ENCODE measurements at places on chromosomes 16 and 17.

DNA sequence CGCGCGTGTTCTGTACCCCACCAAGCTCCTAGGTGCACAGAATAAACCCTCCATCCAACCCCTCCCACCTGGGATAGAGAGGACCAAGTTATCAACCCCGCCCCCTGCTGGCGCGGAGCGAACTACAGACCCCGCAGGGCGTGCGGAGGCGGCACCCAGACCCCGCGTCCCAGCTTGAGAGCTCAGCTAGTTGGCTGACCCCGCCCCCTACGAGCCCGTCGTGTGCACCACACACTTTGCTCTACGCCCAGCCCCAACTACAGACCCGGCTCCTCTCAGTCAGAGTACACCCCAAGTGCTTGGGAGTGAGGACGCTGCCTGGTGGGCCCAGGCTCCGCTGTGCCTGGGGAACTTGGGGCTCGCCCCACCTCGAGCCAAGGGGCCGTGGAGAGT is 1.5 kb downstream of the GRIN2A start:
- DNase-seq: peak; percentile 91

- DNase-seq: no peak
These were observed 1.1 kb downstream of the PARN start for GRCh38 chr16:14628806-14629611.

- DNase-seq: no peak
These were observed 29.8 kb upstream of the LCMT1 start for GRCh38 chr16:25081702-25082101.

DNA sequence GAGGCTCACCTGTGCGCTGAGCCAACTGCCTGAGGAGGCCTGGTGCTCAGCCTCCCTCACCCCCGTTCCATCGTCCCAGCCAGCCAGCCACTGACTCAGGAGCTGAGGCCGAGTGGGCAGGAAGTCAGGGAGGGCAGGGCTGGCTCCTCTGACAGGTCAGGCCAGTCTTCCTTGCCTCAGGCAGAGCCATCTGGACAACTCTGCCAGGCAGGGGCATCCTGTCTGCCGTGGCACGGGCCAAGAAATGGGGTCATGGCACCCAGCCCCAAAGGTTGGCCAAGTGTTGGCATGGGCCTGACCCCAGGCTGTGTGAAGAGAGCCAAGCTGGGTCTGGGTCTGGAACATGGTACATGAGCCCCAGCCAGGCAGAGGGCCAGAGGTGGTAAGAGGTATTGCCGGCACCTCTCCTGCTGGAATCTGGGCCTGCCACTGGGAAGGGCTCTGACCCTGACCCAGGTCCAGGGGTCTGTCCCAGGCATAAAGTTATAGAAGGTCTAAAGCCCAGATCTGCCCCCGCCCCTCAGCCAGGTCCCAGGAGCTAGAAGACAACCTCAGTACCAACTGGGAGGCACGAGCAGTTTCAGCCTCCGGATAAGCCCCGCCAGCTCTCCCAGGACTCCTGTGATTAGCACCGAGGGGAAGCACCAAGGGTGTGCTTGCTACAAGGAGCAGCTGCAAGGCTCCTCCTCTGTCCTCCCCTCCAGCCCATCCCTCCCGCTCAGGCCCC is 2.5 kb upstream of the VASN start:
- DNase-seq: no peak

- no peak for DNase-seq
These were observed 2.8 kb downstream of the DCUN1D3 start for GRCh38 chr16:20897253-20897897.

GRCh38 chr16:28039493-28039892 is 24.0 kb downstream of the GSG1L start:
- DNase-seq: no peak

- no peak for DNase-seq
These were observed 33.1 kb downstream of the CYLD start for GRCh38 chr16:50774960-50775359.
